Stimulated activated CD4-positive, alpha-beta T cell treated with anti-CD3 and anti-CD28 coated beads, Interleukin-12 subunit alpha, Interleukin-12 subunit beta, amount 100 ng/mL, for 24 hours (primary cell): ENCODE measurements at places on chromosomes 2 and 18.

DNA sequence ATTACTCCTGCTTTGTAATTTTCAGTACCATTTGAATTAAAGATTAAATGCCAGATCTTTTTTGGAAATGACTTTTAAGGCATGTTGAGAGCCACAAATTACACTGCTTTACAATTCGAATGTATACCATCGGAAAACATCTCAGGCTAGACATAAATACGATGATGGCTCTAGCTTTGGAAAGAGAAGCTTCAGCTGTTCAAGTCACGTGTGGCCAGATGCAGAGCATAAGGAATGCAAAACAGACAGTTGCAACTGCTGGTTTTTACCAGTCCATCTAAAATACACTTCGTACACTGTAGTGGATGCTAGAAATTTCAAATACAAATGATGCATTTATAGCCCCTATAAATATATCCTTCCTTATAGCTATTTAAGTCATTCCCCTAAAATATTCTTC lies 8.0 kb downstream of the ZNF516 start:
- DNase-seq: no peak

- DNase-seq: no peak
Measured at GRCh38 chr2:144801766-144802165, 281.8 kb upstream of the ZEB2 start.

- DNase-seq: no peak
Measured at GRCh38 chr2:105828558-105828957, 83.8 kb downstream of the NCK2 start.

GRCh38 chr2:101623031-101623521 lies 74.4 kb upstream of the MAP4K4 start:
- no peak for DNase-seq

DNA sequence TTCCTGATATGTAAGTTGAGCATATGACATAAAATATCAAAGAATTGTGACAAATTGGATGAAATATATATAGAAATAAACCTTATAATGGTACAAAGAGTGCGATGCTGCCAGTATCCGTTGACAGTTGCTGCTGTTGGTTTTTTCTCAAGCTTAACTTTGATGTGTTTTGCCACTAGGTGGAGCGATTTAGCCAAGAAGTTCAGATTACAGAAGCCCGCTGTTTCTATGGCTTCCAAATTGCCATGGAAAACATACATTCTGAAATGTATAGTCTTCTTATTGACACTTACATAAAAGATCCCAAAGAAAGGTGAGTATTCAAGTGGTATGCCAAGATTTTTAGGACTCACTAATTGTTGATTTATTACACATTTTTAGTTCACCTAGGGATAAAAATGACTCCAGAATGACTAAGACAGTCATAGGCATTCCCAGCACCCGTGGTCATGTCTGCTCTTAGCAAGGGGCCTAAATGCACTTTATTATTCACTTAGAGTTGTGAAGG lies 2.1 kb downstream of the RRM2 start:
- no peak for DNase-seq

DNA sequence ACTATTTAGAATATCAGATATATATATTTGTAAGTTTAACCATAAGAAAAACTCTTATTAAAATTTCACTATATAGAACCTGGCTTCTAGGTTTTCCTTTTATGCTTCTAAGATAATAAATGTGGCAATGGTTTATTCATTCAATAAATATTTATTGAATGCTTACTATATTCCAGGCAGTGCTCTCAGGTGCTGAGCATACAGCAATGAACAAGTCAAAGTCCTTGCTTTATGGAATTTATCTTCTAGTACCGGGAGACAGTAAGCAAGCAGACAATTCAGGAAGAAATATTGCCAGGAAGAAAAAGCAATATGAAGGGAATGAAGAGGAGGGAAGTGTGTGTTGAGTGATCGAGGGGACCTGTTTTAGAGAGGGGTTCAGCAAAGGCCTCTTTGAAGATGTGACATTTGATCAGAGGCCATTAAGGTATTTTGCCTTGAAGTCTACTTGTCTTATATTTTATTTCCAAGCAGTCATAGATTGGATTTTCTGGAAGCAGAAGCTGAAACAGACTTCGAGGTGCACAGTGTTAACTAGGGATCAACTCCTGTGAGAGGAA lies 94.5 kb upstream of the LYPD6 start:
- no peak for DNase-seq

GRCh38 chr2:109242654-109243331 lies 113.8 kb downstream of the SH3RF3 start:
- no peak for DNase-seq

- no peak for DNase-seq
Measured at GRCh38 chr2:176188774-176189680, 559 bp downstream of the HOXD1 start.

DNA sequence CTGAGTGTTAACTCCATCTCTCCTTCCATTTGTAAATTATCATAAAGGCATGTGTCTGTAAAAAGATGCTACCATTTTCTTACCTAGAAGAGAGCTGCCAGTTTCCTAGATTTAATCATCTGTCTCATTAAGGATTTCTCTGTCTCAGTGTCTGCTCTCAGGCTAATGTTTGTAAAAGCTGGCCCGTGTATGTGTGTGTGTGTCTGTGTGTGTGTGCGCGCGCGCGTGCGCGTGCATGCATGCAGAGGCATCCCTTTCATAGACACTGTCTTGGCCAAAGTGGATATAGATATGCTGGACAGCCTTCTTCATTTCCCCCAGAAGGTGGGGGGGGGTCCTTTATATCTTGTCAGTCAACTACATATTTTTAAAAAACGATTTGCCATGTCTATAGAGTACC lies 18.9 kb downstream of the MGAT5 start:
- DNase-seq: no peak

DNA sequence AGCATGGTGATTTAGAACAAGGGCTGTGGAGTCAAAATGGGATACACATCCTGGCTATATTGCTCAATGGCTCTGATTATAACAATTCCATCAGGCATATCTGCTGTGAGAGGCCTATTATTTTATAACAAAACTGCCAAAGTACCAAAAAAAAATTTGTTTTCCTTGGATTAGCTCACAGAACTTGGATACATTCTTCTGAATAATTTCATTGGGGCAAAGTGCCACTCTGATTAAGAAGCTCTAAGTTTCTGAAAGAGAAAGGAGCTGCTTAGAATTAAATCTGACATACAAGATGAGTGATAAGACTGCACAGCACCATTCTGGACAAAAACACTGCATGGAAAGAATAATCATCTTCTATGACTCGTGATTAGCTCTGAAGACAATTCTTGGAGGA lies 85.7 kb downstream of the SMC6 start:
- no peak for DNase-seq

DNA sequence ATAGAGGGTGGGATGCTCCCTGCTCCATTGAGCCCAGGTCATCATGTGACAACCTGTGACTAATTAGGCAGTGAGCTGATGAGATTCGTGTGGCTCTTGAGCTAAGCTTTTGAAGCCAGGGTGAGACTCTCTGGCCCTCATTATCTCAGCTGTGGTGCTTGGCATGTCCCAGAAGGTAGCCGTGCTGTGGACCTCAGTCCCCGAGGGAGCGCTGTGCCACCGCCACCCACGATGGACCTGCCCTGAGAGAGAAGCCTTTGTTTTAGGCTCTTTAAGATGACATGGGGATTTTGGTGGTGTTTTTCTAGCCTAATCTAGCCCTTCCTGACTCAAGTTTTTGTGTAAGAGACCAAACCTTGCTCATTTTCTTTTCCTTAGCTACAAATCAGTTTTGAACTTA lies 66.4 kb downstream of the NEDD4L start:
- DNase-seq: no peak
